ENCODE measurements at places on chromosomes 5 and 9. TPM values are rescaled to one million over a fixed set of nuclear protein-coding genes. Genes with fewer than 3 reads are reported as not detected.

- peak; percentile 51 for DNase-seq
- H3K36me3 ChIP-seq: no peaks in the 10 kb centered on the region
- peak overlapping the region; percentile 76 for H3K4me3 ChIP-seq
- H3K4me1 ChIP-seq: peaks cover 15% of the 10 kb centered on the region
- H3K27ac ChIP-seq: no peak overlapping the region
These were observed 9.9 kb upstream of the TRIM36 start for GRCh38 chr5:115179394-115180164.

DNA sequence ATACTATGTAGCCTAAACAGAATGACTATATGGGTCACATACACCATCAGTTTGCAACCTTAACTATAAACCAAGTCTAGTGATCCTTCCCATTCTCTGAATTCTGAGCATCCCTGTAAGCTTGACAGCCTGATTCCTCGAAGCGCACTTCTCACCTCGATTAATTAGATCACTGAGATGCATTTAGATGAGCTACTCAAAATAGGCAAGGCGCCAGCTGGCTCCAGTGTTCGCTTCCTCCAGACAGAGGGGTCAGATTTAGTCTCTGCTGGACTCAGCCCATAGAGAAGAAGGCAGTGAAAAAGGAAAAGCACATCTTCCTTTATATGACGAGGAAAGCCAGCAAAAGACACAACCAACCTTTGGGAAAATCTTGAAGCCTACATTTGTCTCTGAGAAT, 371.5 kb downstream of the MLLT3 start:
- H3K36me3 ChIP-seq: no peaks in the 10 kb centered on the region
- no peak overlapping the region for H3K27ac ChIP-seq
- DNase-seq: no peak
- H3K4me1 ChIP-seq: no peaks in the 10 kb centered on the region
- H3K4me3 ChIP-seq: no peak overlapping the region
- H3K27me3 ChIP-seq: no peaks in the 10 kb centered on the region

DNA sequence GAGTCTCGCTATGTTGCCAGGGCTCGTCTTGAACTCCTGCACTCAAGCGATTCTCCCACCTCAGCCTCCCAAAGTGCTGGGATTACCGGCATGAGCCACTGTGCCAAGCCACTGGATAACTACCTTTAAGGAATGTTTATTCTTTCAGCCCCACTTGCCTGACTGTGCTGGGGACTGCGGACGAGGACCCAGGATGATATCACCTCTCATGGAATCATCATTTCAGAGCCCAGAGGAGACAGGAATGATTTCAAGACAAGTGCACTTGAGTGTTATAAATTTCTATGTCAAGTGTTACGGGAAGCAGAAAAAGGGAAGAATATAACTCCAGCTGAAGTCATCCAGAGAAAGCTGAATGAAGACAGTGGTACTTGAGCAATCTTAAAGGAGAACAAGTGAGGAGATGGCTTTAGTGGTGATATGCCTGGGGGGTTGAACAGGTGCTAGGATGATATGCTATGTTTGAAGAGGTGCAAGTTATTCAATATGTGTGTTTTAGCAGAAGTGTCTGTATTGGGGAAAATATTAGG, 109.3 kb downstream of the DCP2 start:
- no peak overlapping the region for H3K4me3 ChIP-seq
- peaks cover 20% of the 10 kb centered on the region for H3K4me1 ChIP-seq
- peaks cover 39% of the 10 kb centered on the region for H3K36me3 ChIP-seq
- H3K27ac ChIP-seq: no peak overlapping the region
- no peaks in the 10 kb centered on the region for H3K27me3 ChIP-seq

GRCh38 chr9:71681708-71682272, 86.5 kb downstream of the CEMIP2 start:
- peak overlapping the region; percentile 24 for H3K27ac ChIP-seq
- H3K27me3 ChIP-seq: no peaks in the 10 kb centered on the region
- no peak overlapping the region for H3K4me3 ChIP-seq
- H3K36me3 ChIP-seq: peaks cover 25% of the 10 kb centered on the region
- peaks cover 37% of the 10 kb centered on the region for H3K4me1 ChIP-seq

DNA sequence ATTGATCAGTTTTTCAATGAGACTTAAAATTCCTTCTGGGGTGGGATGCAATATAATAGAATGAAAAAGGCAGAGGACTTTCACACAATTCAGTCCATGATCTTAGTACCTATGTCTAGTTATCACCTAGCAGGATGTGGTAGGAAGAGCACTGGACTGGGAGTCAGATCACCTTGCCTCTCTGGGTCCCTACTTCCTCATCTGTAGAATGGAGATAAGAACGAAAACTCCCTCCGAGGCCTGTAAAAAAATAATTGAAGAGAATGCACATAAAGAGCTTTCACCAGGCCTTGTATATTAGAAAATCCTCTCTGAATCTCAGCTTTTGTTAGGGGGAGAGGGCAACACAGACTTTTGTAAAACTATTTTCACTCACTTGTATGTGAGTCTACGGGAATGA, 681 bp upstream of the TMEFF1 start:
- no peaks in the 10 kb centered on the region for H3K36me3 ChIP-seq
- no peak overlapping the region for H3K27ac ChIP-seq
- H3K27me3 ChIP-seq: no peaks in the 10 kb centered on the region
- no peak for DNase-seq

DNA sequence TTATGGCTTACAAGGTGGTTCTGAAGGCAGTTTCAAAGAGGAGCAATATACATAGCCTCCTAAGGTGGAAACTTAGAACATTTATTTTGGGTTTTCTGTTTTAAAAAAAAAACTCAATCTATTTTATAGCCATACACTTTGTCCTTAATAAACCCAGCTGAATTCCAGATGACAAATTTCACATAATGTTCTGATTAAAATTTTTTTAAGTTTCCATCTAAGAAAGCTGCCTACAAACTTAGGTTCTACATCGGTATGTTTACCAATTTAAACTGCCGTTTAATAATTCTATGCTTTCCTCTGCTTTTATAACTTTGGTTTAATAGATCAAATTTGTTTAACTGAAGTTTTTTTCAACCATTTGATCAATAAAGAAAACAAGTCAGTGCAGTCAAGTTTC, 12.5 kb downstream of the NR3C1 start:
- no peak for DNase-seq
- no peaks in the 10 kb centered on the region for H3K27me3 ChIP-seq
- H3K4me1 ChIP-seq: peaks cover 87% of the 10 kb centered on the region

DNA sequence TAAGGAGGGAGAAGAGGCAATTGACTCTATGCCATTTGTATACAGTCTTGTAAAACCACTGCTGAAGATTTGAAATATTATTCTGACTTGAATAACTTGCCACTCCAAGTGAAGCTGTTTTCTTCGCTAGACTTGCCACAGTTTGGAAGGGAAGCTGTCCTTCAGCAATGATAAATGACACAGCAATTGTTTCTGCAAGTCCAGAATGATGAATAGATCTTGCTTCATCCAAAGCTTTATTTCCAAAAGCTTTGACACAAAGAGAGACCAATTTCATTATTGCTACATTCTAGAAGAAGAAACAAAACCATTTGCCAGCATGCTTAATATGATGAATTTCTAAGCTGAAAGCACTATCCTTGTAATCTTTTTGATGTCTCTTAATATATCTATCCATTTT, 73.7 kb downstream of the ZNF366 start:
- peak overlapping the region; percentile 55 for H3K27ac ChIP-seq
- H3K36me3 ChIP-seq: no peaks in the 10 kb centered on the region
- DNase-seq: no peak
- no peaks in the 10 kb centered on the region for H3K27me3 ChIP-seq
- no peak overlapping the region for H3K4me3 ChIP-seq

The ARID3C gene
- total RNA-seq: not detected

The CTXN3 gene
- total RNA-seq: not detected

Data from stomach (tissue), 19 donors.